ENCODE measurements at places on chromosomes 11 and 22.
A peak's percentile ranks its signal among the peaks of the same experiment; 100 is the strongest.

DNA sequence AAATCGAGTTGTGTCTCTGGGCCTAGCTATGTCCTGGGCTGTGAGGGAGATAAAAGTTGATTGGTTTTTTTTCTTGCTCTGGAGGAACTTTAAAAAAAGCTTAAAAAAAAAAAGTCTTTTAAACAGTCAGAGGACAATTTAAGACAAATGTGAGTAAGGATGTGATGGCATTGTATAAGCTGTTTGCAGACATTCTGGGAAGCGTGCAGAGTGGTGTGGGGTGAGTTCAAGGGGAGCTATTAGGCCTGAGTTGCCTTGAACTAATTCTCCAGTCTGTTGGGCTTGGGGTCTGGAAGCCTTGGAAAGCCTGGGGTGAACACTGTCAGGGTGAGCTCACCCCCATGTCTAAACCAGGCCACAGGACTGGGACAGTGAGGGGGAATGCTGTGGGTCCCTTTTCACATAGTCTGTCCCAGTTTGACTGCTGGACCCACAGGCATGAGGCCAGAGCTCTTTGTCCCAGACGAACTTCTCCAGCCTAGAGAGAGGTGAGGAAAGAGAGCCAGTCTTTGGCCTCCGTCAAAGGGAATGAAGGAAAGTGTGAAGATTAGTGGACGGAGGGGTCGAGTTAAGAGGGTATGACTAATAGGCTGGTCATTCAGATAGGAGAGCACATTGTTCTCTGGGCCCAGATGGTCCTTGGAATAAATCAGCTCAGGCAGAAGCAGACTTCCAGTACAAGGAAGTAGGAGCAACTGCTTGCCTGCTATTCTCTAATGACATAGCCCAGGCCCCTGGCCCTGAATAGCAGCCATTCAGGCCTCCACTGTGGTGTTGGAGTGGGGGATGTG, 76.4 kb upstream of the NNMT start:
- no peak for DNase-seq

GRCh38 chr11:133951327-133952198, 5.2 kb downstream of the IGSF9B start:
- DNase-seq = no peak

GRCh38 chr11:74001822-74002286, 7.0 kb downstream of the UCP3 start:
- DNase-seq = no peak

GRCh38 chr11:17418444-17419081, 30.1 kb upstream of the KCNJ11 start:
- no peak for DNase-seq

DNA sequence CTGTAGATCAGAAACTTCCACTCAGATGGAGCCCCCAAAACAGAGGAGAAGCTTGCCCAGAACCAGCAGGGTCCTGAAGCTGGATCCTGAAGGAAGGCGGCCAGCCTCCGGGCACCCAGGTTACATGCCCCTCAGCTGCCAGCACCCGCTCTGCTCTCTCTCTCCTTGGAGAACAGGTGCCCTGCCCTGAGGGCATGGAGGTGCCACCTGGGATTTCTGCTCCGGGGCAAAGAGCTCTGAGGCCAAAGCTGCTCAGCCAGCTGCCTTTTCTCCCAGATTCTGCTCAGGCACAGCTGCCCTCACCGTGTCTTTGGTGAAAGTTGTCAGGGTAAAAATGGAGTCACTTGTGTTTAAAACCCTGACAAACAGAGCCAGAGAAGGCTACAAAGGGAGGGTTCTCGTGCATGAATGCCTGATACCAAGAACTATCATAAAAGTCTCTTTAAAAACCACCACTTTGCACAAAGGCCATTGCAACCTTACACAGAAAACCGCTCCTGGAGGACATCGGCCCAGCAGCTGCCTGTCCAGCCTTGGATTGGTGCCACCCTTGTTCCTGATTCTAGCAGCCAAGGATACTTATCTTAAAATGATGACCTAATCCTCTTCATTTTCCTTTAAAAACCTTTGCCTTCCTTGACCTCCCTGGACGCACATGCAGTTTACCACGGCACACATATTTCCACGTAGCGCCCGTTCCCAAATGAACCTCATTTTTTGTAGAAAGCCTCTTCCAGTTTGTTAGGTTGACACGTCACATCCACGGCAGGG, 140.0 kb downstream of the CACNA1I start:
- no peak for DNase-seq

- no peak for DNase-seq
Observed at GRCh38 chr11:29063630-29064361, 953.0 kb downstream of the KCNA4 start.

DNA sequence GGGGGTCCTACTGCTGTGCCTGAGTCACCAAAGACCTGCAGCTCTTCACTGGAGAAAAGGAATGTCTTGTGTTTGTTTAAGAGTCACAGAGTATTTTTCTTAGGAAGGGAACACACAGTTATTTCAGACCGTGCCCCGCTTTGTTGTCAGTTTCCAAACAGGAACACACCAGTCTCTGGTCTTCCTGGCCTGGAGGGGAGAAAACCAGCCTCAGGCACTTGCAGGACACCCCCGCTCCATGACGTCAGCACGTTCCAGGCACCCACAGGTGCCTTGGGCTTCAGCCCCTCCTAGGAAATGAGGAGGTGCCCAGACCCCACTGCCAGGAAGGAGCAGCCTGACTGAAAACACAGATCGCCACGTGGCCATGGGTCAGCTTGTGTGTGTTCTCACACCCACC, 5.4 kb downstream of the DEAF1 start:
- DNase-seq = no peak

DNA sequence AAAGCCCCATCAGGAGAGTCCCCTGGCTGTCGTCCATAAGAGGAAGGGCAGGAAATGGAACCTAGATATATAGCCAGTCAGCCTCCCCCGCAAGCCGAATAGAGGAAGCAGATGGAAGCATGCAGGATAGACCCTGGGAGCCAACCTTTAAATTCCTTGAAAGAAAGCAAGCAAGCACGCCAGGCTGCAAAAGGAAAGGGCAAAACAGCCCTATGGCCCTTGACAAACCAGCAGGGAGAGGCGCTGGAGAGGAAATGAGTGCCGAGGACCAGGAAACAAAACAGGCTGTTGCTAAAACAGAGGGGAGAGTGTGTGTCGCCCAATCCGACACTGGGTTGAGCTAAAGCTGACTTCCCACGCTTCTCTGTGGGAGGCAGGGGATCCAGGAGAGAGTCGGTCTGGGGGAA, 203.5 kb upstream of the MTNR1B start:
- no peak for DNase-seq

DNA sequence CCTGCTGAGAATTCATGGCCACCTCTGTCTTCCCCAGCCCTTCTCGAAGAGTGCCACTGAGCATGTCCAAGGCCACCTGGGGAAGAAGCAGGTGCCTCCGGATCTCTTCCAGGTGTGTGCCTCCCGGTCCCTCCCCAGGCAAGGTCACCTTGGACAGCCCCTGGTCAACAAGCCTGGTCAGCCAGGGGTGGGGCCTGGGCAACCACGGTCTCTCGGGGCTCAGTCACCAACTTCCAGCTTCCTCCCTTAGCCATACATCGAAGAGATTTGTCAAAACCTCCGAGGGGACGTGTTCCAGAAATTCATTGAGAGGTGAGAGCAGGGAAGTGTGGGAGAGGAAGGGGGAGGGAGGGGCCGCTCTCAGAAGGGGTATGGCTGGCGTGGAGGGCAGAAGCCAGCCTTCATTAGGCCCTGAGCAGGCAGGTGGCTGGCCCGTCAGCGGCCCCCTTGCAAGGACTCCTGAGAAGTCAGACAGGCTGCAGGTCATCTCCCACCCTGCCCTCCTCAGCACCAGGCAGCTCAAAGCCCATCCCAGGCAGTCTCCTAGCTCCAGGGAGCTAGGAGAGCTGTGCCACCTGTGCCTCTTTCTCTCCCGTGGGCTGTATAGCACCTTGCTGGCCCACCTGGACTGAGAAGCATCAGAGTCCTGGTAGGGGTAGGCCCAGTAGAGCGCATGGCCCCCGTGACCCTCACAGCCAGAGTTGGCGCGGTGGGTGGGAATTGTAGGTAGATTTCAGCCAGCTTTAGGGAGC, 9.3 kb upstream of the ANKRD13D start:
- no peak for DNase-seq

DNA sequence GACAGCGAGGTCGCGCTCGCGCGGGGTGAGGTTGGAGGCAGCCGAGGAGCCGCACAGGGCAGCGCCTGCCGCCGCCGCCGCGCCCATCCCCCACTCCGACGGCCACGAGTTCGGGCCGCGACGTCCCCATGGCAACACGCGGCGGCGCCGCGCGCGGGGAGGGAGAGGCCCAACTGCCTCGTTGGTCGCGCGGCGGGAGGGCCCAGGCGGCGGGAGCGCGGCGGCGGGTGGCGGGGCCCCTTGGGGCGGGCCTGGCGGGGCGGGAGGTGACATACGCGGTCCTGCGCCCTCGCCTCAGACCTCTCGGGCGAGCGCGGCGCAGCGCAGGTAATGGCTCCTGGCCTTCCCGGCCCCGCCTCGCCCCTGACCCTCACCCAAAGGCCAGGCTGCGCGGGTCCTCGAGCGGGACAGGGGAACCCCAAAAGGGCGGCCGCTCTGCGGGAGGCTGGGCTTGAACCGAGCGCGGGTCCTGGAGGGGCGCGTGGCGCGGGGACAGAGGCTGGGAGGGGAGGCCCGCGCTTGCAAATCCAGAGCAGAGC, at the start of gene DEUP1:
Gene DEUP1, plus strand, starts transcription at position 297 of the 539 bp plus-strand sequence. CDS start 1,518 bp downstream, outside the sequence.
- DNase-seq = peak; percentile 71

DNA sequence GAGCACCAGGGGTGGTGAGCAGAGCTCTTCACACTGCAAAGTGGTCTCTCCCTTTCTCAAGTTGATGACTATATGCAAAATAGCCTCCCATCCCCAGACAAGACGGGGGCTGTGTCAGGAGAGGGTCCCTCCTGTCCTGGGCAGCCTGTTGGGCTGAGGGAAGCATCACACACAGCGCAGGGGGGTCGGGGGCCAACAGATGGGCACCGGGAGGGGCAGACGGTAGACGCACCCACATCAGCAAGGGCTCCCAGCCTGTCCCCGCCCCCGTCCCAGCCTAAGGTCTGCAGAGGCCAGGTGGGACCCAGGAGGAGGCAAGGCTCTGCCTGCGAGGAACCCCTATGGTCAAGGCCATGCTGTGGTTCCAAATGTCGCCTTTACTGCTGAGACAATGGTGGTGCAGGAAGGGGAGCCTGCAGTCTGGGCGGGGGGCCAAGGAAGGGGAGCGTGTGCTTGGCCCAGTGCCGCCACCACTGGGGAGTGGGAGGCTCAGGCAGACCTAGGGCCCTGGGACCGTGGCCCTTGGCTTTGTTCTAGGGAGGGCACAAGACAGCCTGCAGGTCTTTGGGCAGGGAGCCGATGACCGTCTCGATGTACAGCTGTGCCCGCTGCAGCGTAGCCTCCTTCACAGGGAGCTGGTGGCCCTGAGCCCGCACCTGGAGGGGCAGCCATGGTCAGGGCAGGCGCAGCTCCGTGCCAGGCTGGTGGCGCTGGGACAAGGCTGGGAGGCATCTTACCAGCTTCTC, 4.3 kb upstream of the PLXNB2 start:
- no peak for DNase-seq

DNA sequence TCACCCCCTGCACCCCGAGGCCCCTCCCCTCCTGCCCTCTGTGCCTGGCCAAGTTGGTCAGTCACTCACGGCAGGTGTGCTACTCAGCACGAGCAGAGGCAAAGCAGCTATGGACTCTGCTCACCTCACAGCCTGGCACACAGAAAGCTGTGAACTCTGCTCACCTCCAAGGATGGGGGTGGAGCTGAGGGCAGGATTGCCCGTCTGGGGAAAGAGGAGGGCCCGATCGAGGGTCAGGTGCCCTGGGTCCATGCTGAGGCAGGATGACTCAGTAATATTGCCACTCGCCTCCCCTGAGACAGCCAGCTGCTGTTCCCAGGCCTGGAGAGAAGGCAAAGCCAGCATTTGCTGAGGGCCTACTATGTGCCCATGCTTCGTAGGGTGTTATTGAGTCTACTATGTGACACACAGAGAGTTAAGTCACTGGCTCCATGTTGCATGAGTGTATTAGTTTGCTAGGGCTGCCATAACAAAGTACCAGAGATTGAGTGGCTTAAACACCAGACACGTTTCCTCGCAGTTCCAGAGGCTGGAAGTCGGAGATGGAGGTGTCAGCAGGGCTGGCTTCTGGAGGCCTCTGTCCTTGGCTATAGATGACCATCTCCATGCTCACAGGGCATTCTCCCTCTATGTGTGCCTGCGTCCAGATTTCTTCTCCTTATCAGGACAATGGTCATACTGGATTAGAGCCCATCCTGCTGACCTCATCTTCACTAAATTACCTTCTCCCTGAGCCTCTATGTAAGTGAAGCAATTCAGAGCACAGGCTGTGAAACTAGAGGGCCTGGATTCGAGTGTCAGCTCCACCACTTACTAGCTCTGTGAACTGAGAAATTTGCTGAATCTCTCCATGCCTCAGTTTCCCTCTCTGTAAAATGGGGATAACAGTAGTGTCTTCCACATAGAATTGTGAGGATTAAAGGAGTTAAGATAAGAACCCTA, 13.2 kb upstream of the TSKU start:
- peak; percentile 72 for DNase-seq

GRCh38 chr11:18768472-18768901, 23.1 kb downstream of the PTPN5 start:
- no peak for DNase-seq

DNA sequence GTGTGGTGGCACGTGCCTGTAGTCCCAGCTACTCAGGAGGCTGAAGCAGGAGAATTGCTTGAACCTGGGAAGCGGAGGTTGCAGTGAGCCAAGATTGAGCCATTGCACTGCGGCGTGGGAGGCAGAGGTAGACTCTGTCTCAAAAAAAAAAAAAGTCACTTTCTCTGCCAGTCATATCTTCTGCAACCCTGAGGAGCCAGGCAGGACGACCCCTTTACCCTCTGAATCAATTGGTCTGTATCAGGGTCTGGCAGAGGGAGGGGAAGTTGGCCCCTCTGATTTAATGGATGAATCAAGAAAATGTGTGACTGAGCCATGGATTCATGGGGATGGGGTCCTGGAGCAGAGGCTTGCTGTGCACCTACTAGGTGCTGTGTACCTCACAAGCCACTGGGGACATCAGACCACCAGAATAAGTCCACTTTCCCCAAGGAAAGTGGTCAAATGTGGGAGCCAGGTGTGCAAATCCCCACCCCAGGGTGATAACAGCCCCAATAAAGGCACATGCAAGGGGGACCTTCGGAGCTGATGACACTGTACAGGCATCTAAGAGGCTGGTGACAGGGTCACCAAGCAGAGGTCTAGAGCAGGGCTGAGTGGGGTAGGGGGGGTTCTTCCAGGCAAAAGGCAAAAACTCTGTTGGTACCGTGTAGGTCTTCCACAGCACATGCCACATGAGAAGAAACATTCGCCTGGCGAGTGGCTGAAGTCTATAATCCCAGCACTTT, 29.0 kb downstream of the TXN2 start:
- DNase-seq = no peak

DNA sequence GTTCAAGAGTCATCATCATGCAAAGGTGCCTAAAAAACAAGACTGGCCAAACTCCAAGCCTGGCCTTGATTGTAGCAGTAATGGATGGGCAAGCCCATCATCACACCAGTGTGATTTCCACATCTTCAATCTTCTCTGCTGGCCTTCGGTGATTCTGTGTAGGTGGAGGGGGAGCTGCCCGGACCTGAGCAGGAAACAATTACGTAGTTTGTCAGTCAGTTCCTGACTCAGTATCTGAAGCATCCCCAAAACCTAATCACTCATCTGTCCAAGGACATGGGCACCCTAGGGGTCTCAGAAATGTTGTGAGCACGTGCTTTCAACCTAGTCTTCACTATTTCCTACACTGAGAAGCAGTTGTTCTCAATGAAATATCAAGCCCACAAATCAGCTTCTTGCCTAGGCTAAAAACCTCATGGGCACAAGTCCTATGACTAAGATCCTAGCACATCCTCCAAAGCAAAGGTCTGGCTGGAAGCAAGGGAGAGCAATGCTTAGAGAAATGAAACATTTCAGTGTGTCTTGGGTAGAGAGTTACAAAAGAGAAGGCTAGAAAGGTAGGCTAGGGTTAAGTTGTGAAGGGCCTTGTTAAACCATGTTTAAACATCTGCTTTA, 24.6 kb downstream of the ATG16L2 start:
- no peak for DNase-seq

- no peak for DNase-seq
Observed at GRCh38 chr11:41379084-41379483, 80.4 kb downstream of the LRRC4C start.

Data from Caco-2 (cell line).